Hepatocyte (in vitro differentiated cells): ENCODE measurements at places on chromosomes 11 and 22. TPM values are rescaled to one million over a fixed set of nuclear protein-coding genes. Genes with fewer than 3 reads are reported as not detected.

DNA sequence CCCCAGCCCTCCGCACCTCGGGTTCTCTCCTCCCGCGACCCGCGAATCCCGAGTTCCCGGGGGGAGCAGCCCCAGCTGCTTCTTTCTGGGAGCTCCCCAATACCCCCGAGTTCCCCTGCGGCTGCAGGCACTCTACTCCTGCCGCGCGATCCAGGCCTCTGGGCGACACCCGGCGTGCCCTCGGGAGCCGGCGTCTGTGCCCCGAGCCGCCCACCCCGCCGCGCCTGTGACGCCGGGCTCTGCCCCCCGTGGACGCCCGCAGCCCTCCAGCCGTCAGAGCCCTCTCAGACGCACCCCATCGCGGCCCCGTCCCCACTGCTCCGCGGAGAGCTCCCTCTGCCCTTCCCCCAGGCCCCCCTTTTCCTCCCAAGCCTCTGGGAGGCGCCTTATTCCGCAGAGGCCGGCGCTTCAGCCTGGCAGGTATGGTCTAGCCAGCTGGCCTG lies 422 bp downstream of the GLB1L2 start:
- peak; percentile 54 for DNase-seq

- DNase-seq = peak; percentile 80
Measured at GRCh38 chr22:31082606-31083376, 1.7 kb downstream of the SMTN start.

- DNase-seq = no peak
Measured at GRCh38 chr22:20428496-20429253, 8.9 kb downstream of the SCARF2 start.

DNA sequence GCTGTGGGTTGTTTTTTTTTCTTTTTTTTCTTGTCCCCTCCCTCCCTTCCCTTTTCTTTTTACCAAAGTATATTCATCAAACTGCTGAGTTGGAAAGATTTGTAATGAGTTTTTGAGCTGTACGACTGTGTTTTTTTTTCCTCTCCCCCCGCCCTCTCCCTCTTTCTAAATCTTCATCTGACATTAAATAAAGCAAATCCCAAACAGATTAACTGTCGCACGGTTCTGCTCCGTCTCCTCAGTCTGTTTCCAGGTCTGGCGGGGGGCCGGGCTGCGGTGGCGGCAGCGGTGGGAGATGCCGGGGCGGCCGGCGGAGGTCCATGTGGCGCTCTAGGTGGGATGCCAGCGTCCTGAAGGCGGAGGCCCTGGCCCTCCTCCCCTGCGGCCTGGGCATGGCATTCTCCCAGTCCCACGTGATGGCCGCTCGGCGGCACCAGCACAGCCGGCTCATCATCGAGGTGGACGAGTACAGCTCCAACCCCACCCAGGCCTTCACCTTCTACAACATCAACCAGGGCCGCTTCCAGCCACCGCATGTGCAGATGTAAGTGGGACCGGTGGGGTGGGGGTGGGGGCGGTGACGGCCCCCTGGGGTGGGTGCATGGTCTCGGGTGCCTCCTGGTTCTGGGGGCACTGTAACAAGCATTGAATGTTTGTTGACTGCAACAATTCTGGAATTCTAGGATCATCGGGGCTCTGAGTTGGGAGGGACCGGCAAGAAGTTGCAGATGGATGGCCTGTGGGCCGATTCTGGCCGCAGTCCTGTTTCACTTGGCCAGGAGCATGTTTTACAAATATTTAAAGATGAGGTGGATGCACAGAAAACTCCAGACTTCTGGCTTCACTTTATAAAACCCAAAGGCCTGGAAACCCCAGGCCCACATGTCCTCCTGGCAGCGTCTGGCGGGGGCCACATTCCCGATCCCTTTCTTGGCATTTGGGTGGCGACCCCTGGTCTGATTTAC lies 13.1 kb downstream of the MPPED1 start:
- DNase-seq = no peak

GRCh38 chr11:72821920-72822799 lies 7.9 kb downstream of the ATG16L2 start:
- peak; percentile 97 for DNase-seq

DNA sequence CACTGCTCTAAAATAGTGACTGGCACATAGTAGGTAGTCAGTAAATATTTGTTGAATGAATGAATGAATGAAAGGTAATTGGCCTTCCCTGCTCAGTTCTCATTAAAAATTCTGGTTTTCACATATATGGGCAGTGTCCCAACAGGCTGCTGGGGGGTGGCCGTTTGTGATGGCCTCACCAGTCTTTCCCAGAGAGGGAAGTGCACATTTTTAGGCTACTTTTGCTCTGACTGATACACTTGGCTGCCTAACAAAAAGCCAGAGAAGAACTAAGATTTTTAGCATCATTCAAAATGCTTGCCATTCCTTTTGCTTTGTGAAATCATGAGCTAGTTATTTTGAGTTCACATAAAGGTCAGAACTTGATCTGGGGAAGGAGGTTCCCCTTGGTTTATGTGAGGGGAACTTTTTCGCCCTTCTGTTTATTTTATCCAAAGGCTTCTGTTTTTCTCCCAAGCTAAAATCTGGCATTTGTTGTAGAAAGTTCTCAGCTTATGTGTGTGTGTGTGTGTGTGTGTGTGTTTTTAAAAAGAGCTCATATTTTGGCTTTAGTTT lies 83.1 kb downstream of the PTPRJ start:
- DNase-seq = peak; percentile 59

DNA sequence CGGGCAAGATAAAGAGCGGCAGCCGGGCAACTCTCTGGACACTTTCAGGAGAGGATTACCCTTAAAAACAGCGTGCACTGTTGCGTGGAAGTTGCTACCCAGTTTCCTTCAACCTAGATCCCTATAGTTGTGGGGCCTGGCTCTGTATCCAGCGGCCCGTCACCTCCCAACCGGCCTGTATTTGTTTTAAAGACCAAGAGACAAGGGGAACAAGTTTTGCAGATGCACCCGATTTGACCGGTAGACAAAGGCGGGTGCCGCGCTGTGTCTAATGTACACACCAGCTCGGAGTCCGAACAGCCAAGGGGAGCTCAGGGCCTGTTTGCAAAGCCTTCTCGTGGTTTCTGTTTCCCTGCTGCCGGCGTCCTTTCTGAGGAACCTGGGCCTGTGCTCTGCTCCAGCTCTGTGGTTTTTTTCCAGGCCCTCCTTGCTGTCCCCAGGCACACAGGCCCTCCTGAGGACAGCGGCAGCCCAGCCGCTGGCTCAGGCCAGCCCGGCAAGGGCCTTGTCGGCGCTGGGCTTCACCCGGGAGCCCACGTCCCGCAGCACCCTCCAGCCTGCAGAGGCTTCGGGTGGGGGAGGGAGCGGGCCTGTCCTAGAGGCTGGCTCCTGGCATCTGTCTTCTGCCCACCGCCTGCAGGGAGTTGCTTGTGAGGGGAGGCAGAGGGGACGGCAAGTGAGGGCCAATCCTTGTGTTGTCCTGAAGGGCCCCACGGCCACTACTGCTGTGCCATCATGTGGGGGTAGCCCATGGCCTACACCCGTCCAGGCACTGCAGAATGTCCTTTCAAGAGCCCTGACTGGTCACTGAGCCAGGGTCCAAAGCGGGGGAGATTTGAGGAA lies 1.4 kb downstream of the TBX1 start:
- DNase-seq = no peak

DNA sequence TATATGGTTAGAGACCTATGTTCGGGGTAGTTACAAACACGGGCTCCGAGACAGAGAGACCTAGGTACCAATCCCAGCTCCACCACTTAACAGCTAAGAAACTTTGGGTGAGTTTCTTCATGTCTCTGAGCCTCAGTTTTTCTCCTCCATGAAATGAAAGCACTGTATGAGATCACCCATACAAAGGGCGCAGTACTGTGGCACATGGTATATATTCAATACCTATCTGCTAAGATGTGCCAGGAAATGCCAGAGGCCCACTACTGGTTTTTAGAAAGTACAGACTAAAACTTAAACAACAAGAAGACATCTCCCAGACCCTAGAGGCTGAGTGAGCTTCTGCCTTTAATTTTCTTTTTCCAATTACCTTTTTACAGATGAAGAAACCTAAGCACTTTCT lies 69.5 kb downstream of the SLC1A2 start:
- DNase-seq = no peak

DNA sequence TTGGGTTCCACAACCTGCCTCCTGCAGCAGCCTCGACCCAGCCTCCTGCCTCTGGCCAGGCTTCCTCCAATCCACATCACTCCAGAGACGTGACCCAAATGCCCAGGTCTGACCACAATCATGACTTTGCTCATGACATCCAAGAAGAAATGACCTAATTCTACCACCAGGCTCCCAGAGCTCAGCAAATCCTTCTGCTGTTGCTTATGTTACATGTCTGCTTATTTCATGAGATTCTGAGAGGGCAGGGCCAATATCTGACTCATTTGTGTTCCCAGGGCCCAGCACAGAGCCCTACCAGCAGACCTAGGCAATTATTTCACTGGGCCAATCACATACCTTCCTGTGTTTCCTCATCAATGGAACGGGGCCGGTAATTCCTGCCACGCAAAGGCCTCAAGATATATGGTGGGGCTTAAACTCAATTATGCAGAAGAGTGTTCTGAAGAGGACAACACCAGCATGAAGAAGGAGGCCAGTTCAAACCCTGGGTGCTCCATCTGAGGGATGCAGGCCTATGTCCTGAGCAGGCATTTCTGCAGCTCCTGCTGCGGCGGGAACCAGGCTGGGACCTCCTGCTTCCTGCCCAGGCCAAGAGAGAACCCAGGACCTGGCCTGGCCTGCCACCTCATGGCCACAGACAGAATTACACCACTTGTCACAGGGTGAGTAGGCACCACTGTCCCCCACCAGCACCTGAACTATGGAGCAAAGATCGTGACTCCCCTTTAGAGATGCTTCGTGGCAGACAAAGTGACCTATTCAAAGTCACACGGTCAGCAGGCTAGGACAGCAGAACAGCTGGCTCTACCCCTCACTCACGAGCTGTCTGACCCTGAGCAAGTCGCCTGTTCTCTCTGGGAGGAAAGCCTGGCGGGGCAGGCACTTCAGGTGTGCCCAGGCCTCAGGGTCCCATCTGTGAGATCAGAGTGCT lies 5.9 kb downstream of the CENPM start:
- peak; percentile 90 for DNase-seq

The CRYBB2 gene
- not detected in 2 replicates for polyA plus RNA-seq
